Activated T-cell treated with anti-CD3 and anti-CD28 coated beads, Interleukin-2, amount 50 U/mL, for 1 hour (primary cell): ENCODE measurements at places on chromosomes 16 and 17.

- no peak for DNase-seq
Measured at GRCh38 chr17:1090465-1091189, 89.2 kb downstream of the ABR start.

DNA sequence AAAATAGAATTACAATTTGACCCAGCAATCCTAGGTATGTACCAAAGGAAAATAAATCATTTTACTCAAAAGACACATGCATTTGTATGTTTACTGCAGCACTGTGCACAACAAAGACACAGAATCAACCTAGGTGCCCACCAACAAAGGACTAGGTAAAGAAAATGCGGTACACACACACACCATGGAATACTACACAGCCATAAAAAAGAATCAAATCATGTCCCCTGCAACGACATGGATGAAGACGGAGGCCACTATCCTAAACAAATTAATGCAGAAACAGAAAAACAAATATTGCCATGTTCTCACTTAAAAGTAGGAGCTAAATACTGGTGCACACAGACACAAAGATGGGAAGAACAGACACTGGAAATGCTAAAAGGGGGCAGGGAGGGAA is 36.2 kb downstream of the BRD7 start:
- no peak for DNase-seq

GRCh38 chr17:28057731-28058246 is 15.3 kb downstream of the NLK start:
- no peak for DNase-seq

DNA sequence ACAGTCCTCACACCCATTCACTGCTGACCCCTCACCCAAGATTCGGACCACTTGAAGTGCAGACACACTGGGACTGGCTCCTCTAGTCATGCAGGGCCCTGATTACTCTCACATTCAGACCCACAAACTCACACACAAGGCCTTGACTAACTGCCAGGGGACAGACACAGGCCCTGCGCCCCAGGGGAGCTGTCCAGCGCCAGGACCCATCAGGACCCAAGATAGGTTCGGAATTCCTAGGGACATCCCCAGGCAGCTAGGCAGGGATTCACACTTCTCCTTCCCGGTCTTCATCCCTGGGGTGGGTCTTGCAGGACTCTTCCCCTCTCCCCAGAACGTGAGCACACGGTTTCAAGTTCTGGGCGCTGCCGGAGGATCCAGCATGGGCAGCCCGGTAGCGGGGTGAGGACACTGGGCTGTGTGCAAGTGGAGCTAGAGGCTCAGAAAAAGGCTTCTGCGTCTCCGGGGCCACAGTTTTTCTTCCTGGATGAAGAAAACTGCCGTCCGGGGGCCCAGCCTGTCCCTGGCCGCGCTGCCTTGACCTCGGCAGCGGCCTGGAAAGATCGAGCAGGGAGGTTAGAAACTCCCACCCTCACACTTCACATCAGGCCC is 1.6 kb downstream of the SEZ6 start:
- DNase-seq = no peak

DNA sequence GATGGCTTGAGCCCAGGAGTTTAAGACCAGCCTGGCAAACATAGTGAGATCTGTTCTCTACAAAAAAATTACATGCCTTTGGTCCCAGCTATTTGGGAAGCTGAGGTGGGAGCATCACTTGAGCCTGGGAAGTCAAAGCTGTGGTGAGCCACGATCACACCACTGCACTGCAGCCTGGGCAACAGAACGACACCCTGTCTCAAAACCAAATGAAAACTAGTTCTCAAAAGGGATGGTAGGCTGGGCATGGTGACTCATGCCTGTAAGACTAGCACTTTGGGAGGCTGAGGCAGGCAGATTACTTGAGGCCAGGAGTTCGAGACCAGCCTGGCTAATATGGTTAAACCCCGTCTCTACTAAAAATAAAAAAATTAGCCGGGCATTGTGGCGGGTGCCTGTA is 31.1 kb downstream of the PPM1D start:
- no peak for DNase-seq

DNA sequence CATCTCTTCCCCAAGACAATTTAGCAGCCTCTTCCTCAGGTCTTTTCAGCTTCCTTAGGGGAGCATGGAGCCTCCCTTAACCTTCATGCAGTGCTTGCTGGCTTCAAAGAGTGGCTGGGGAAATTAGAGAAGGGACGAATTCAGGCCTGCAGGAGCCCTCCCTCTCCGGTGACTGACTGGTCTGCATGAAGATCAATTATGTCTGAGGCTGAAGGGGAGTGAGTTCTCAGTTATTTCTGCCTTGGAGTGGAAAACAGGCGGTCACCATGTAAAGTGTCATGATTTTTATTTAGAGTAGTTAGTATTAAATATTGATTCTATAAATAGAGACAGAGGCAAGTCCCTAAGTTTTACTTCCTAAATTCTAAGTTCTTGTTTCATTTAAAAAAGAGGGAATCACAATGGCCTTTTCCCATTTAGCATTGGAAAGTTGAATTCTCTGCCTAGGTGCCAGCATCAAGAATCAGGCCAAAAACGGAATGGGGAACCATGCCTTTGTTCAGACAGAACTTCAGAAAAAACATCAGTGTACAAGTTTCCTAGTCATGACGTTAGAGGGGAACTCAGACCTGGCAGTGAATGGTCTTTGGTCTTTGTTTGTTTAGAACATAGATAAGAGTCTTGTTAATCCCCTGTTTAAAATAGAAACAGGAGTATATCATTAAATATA is 4.4 kb downstream of the GABARAPL2 start:
- no peak for DNase-seq

DNA sequence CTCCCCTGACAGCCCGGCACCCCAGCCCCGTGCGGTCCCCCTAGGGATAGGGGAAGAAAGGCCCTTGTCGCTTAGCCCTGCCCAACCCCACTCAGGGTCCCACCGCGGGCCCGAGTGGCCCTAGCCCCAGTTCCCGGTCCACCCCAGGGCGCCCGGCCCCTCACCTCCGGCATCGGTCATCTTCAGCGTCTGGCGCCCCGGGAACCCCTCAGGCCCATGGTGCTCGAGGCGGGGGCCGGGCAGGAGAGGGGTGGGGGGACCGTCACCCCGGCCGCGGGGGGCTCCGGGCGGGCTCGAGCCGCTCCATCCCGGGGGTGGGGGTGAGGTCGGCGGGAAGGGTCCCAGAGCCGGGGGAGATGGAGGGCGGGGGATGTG is 620 bp downstream of the SAMD14 start:
- DNase-seq = no peak

- DNase-seq = no peak
Measured at GRCh38 chr16:86573646-86574508, 4.5 kb upstream of the FOXL1 start.

GRCh38 chr17:29760279-29761039 is 137.7 kb upstream of the CORO6 start:
- DNase-seq = peak; percentile 55

DNA sequence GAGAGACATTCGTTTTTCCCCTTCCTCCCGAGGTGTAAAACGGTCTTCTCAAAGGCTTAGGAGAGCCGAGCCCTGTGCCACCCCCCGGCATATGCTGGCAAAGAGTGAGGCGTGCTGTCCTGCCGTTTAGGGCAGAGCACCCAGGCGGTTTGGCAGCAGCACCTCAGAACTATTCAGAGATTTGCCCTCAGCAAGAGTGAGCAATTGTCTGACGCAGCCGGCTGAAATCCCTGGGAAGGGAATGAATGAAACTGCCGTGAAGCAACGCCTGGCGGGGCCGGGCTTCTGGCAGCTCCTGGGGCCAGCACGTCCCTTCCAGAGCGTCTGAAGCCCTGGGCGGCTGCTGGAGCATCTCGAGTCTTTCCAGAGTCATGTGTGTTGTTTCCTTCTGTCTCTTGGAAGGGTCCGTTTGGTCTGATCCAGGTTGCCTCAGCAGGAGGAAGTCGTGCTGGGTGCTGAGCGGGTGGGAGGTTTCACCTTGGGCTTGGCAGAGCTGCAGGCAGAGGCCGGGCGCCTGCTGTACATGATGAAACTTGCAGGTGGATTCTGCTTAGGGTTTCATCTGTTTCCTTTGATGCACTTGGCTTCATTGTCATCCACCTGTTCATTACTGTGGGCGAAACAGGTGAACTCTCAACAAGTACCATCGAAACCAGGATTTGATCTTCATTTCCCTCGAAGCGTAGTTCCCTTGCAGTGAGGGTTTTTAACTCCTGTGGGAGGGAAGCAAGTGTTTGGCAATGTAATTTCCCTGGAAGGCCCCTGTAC is 35.4 kb downstream of the TBCD start:
- DNase-seq = no peak

DNA sequence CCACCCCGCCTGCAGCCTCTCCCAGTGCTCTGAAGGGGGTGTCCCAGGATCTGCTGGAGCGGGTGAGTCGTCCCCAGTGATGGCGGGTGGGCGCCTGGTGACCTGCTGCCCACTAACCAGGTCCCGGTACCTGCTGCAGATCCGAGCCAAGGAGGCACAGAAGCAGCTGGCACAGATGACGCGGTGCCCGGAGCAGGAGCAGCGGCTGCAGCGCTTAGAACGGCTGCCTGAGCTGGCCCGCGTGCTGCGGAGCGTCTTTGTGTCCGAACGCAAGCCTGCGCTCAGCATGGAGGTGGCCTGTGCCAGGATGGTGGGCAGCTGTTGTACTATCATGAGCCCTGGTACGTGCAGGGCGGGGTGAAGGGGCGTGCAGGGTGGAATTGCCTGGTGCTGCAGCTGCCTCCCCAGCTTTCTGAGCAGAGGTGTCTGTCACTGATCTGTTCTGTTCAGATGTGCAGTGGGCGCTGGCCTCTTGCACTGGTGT is 3.6 kb downstream of the CDT1 start:
- DNase-seq = no peak

- no peak for DNase-seq
Measured at GRCh38 chr16:10388988-10389387, 3.1 kb downstream of the ATF7IP2 start.

DNA sequence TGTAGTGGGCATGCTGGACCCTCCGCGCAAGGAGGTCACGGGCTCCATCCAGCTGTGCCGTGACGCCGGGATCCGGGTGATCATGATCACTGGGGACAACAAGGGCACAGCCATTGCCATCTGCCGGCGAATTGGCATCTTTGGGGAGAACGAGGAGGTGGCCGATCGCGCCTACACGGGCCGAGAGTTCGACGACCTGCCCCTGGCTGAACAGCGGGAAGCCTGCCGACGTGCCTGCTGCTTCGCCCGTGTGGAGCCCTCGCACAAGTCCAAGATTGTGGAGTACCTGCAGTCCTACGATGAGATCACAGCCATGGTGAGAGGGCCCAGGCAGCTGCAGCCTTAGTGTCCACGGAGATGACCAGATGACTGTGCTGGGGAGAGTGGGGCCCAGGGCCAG is 22.3 kb downstream of the ATP2A1 start:
- no peak for DNase-seq
